ENCODE measurements at places on chromosomes 4 and X.

DNA sequence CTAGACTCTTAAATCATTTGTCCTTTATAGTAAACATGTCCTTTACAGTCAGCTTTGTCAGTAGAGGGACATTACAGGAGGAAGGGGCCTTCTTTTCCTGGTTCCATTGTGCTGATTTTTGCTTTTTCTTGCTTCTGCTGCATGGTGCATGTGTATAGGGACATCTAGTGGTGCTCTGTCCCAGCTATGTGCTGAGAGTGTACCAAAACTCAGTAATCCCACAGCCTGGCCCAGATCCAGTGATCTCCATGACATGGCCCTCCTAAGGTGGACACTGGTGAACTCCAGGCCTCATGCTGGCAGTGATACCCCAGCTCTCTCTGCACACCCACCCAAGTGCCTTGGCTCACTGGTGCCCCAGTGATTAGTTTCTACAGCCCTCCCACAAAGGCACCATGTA, 45.2 kb downstream of the MAGEB17 start:
- DNase-seq: peak; percentile 33

- no peak for DNase-seq
Observed at GRCh38 chr4:4326166-4326565, 36.1 kb downstream of the ZBTB49 start.

DNA sequence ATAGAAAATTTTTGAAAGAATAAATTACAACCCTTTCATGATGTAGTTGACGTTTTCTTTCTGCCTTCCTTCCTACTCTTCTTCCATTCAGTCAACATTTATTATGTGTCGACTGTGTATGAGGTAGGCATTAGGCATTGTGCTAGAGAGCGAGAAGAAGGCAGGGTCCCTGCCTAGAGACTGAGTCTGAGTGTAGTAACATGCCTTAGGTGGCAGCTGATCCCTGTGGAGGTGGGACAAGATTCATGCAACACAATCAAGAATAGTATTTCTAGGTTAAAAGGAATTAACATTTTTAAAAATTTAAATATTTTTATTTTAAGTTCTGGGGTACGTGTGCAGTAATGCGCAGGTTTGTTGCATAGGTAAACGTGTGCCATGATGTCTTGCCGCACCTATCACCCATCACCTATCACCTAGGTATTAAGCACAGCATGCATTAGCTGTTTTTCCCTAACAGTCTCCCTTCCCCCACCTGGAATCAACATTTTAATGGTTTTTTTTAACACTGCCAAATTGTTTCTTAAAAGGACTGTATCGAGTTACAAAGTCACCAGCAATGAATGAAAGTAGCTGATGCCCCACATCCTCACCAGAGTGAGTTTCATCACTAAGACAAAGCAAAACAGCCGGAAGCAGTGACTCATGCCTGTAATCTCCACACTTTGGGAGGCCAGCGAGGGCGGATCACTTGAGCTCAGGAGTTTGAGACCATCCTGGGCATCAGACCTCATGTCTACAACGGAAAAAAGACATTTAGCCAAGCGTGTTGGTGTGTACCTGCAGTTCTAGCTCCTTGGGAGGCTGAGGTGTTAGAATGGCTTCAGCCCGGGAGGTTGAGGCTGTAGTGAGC, 84.0 kb downstream of the WWC2 start:
- peak; percentile 24 for DNase-seq

DNA sequence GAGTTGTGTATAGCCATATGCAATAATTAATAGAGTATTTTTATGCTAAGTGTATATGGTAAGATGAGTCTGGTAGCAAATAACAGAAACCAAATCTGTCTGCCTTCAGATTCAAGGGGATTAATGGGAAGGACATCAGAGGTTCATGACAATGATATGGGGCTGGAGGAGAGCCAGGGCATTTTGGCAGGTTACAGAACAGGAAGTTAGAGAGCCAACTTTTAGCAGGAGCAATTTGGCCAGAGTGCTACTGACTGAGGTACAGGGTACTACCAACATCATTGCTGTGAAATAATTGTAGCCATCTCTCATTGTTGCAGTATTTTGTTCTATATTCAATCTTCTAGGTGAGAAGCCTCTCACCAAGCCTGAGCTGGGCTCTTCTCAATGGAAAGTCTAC, 210.9 kb upstream of the FAM47A start:
- no peak for DNase-seq

DNA sequence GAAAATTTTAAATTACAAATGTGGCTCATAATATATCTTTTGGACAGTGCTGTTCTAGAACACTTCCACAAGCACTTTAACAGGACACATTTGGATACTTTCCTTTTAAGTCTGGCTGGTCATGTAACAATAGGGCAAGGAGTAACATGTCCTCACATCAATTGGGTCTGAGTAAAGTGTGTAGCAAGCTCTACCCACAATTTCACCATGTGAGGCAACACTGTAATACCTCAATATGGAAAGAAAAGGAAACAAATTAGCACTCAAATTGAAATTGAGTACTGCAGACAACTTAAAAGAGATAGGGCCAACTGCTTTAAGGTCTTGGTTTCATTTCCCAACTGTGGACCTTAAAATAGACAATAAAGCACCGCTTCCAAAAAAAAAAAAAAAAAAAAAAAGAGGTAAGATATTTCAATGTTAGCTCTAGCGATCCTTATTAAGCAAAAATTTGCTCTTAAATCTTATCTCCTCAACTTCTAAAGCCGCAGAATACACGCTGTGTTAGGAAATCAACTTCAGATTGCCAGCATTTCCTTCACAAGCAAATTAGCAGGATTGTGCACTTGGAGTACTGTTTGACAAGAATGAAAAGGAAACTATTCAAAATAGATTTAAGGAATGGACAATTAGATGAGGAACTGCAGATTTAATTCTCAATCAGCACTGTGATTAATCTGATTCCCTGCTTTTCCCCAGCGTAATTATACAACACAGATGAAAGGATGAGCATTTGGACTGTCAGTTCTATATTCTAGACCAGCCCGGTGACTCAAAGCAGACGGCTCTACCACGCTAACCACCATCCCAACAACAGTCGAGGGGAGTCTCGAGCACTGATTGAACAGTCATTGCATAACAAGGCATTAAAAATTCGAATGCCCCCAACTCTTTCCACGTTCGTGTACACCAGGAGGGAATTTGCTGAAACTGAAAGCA, 1.6 kb downstream of the CASK start:
- peak; percentile 22 for DNase-seq

GRCh38 chrX:104250470-104250869, 4.3 kb downstream of the ESX1 start:
- DNase-seq: no peak

- DNase-seq: no peak
Observed at GRCh38 chrX:54237014-54237413, 54.0 kb upstream of the FAM120C start.

- no peak for DNase-seq
Observed at GRCh38 chr4:182418054-182418734, 175.0 kb downstream of the TENM3 start.

DNA sequence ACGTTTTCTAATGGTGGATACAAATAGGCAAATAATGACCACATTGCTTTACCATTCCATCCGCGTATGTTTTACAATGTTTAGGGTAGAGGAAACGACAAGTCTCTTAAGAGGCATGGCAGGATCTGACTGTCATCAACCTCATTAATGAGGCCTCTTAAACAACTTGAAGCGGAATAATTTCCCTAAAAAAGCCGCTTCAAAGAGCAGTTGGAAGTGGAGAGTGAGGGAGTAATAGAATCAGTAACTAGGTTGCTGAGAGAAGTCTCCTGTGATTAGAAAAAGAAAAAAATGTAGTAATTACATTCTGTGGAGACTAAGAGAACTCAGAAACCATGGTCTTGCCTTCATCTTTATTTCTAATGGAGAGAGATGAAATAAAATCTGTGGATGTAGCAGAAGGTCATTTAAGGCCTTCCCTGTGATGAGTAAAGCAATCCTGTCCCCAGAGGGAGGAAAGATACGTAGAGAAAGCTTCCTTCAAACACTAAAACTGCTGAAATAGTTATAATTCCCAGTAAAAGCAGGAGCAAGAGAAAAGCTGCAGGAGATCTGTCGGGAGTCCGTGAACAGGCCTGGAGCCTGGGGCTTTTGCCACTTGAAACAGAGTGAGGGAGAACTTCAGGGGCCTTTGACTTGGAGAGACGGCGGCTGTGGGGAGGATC, 11.1 kb upstream of the SEPSECS start:
- DNase-seq: no peak

- DNase-seq: no peak
Observed at GRCh38 chr4:127261476-127261875, 371.3 kb upstream of the INTU start.

DNA sequence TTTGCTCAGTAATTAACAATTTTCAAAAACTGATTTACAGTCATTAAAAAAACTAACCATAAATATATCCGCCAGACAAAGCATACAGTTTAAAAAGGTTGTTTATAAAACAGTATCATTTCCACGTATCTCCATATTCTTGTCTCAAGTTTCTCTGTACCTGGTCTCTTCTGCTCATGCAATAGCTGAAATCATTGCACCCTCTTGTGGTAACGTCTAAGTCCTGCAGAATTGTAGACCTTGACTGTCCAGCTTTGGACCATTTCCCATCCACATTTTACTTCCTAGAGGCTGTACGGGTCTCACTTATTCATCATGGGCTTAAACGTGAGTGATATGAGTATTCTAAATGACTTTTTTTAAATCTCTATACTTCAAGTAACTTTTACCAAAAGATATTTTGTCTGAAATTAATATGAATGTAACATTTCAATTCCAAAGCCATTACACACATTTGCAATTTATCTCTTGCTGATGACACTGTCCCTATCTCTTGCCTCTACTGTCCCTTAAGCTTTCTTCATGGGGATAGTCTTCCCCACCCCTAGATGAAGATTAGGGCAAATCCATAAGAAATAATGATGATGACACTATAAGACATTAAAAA, 118.5 kb downstream of the BTC start:
- peak; percentile 50 for DNase-seq

DNA sequence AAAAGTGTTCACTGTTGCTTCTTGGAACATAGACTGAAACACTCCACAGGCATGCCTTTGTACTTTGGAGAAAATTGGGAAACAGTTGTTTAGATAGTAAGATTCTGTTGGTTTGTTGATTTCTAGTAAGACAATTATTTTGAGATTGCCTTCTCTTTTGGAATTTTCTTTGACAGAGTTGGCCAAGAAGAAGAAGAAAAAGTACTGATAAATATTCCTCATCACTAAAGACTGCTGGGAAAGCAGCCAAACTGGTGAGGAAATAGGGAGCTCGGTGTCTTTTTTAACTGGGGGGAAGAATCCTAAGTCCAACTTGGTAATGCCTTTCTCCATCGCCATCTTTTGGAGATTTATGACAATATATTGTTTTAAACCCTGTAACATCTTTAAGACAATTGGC, 370.7 kb downstream of the GPAT3 start:
- DNase-seq: no peak

DNA sequence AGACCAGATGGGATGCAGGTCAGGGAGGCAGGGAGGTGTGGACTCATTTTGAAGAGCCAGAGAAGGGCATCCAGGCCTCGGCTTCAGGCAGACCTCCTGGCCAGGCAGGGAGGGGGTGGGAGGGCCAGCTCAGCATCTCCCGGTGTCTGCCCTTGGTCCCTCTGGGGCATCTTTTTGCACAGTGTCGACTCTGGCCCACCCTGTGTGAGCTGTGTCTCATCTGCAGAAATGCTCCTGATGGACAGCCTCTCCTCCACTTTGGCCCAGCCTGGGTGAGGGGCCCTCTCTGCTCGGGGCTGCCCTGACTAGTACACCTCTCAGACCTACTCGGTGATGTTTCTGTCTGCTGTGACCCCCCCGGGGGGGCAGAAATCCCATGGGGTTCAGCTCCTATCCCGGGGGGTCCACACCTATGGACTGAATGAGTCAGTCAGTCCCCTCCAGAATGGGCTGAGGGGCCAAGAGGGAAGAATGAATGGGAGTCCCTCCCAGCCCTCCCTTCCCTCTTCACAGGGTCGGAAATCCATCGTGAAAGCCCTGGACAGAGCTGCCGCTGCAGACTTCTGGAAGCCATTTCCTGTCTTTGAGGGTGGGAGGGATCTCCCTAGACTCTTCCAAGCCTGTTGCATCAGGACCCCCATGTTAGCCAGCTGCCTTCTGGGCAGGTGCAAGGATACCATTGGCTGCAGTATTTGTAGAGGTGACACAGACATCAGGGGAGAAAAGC, 196.7 kb upstream of the PSAPL1 start:
- DNase-seq: no peak

DNA sequence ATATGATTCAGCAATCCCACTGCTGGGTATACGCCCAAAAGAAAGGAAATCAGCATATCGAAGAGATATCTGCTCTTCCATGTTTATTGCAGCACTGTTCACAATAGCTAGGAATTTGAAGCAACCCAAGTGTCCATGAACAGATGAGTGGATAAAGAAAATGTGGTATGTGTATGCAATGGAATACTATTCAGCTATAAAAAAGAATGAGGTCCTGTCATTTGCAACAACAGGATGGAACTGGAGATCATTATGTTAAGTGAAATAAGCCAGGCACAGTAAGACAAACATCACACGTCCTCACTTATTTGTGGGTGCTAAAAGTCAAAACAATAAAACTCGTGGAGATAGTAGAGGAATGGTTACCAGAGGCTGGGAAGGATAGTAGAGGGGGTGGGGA, 153.8 kb upstream of the LEF1 start:
- no peak for DNase-seq

GRCh38 chr4:14877246-14878225, 124.7 kb upstream of the CPEB2 start:
- DNase-seq: no peak

GRCh38 chr4:93670434-93670833, 158.1 kb upstream of the ATOH1 start:
- DNase-seq: no peak

- DNase-seq: no peak
Observed at GRCh38 chr4:2961421-2961810, 1.8 kb downstream of the NOP14 start.

GRCh38 chrX:23904096-23904495, 3.6 kb downstream of the APOO start:
- DNase-seq: peak; percentile 58

- no peak for DNase-seq
Observed at GRCh38 chrX:104641176-104641575, 75.2 kb downstream of the IL1RAPL2 start.

DNA sequence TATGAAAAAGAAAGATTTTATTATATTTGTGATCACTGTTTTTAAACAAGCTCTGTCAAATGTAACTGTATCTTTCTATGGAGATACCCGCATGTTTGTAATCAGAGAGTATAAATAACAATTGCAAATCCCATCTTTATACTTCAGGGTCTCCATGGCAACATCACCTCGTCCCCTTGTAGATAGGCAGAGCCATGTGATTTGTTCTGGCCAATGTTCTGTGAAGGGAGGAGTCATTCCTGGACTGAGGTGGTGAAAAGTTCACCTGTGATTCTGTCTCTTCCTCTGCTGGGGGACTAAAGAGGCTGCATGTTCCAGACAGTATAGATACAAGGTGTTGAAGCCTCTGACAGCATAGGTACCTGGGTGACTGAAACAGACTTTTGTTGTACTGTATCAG, 45.6 kb upstream of the MED14 start:
- DNase-seq: no peak

- DNase-seq: no peak
Observed at GRCh38 chr4:184978211-184978610, 40.1 kb upstream of the HELT start.

GRCh38 chr4:109278594-109279031, 23.8 kb downstream of the COL25A1 start:
- DNase-seq: no peak

GRCh38 chr4:38803833-38804653, 548 bp downstream of the TLR1 start:
- DNase-seq: no peak

GRCh38 chrX:116379854-116380253, 56.6 kb upstream of the SLC6A14 start:
- DNase-seq: peak; percentile 2

- no peak for DNase-seq
Observed at GRCh38 chrX:44063606-44064005, 90.4 kb upstream of the NDP start.

Measured in AG08396 (cell line).